ENCODE measurements at places on chromosomes 7 and 10.
A peak's percentile ranks its signal among the peaks of the same experiment; 100 is the strongest.

DNA sequence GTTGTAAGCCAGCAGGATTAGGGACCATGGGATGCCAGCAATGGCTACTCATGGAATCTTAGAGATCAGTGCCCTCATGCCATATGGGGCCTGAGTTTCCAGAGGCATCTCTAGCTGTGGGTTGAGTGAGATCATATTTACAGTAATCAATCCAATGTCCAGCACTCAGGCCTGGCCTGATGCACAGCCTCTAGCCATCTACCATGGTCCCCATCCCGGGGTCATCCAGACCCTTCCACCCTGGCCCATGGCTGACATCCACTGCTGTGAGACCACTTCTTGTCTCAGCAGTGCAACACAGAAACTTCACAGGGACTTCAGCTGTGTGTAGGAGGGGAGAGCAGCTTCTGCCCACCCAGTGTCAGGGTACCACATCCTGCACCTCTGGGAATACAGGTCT, 6.5 kb upstream of the ADCY1 start:
- DNase-seq, result no peak

DNA sequence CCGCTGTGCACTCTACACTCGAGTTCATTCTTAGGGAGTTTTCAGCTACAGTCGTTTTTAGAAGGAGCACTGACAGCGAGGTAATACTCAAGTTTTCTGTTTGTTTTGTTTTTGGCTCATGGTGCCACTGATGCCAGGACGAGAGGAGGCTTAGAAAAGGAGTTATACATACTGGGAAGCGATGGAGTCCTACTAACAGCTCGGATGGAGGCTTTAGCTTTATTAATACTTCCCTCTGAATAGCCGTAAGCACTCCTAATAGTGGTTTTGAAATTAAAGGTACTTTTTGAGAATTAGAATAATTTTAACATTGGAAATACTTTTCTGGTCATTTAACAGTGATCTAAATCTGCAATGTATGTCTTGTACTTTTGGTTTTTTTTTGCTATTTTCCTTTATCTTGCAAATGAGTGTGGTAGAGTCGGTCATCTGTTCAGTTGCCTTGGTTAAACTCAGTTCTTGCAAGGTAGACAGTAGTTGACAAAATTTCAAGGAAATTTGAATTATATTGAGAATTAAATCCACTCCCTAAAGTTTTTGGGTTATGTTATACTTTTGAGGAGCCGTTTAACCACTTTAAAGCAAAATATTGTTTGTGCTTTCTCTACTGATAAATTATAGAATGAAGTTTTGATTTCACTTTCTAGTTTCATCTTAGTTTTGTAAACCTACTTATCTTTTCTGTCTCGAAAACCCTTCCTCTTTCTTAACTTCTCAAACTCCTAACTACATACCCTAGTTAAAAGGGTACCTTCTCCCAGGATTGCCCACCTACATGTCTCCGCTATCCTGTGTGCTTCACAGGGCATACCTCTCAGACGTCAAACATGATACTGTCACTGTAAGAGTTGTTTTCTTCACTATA, 1.5 kb downstream of the HBP1 start:
- no peak for DNase-seq

- DNase-seq, result no peak
These were observed 109.9 kb upstream of the JAZF1 start for GRCh38 chr7:28290496-28290895.

DNA sequence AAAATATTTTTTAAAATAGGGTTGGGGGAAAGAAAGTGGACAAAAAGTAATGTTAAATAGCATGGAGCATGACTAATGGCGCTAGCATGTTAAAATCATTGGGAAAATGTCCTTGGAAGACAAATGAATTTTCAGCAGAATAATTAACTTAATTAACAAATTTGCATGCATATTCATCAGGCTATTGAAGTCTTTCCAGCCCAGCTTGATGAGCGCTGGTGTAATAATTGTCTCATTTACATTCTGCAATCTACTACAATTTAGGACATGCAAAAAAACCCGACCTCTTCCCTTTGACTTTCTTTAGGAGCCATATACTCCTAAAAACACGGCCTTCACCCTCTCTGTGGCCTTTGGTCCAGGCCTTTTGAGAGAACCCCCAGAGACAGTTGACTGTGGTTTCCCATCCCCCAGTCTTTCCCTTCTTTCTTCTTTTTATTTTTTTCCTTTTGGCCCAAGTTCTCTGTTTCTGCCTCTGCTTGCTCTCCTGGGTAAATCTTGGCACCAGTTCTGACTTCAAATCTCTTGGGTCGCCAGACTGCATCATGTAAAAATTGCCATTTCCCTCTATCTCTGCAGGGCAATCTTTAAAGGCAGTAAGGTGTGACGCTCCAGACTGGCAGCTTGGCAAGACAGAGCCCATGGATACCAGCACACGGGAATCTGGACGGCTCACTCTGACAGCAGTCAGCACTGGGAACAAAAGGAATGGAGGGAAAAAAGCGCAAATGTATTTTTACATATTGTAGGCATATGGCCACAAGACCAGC, 105.5 kb downstream of the NEUROD6 start:
- DNase-seq, result peak; percentile 87

- no peak for DNase-seq
These were observed 242.8 kb downstream of the KLF6 start for GRCh38 chr10:3542185-3542611.

- no peak for DNase-seq
These were observed 33.2 kb downstream of the BLVRA start for GRCh38 chr7:43791665-43792064.

DNA sequence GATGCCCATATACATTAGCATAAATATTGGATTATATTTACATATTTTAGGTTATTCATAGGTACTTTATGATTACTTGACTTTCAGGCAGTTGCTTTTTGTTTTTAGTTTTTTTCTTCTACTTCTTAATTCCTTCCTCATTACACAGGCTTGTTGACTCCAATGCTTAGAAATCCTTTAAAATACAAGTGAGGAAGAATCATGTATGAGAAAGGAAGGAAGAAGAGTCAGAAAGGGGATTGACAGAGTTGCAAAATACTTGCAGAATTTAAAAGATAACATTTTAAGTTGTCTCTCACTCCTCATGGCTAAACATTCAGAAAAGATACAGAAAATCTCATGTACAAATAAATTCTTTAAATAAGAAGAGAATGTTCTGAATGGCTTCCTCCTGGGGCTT, 61.9 kb downstream of the ATXN7L1 start:
- no peak for DNase-seq

DNA sequence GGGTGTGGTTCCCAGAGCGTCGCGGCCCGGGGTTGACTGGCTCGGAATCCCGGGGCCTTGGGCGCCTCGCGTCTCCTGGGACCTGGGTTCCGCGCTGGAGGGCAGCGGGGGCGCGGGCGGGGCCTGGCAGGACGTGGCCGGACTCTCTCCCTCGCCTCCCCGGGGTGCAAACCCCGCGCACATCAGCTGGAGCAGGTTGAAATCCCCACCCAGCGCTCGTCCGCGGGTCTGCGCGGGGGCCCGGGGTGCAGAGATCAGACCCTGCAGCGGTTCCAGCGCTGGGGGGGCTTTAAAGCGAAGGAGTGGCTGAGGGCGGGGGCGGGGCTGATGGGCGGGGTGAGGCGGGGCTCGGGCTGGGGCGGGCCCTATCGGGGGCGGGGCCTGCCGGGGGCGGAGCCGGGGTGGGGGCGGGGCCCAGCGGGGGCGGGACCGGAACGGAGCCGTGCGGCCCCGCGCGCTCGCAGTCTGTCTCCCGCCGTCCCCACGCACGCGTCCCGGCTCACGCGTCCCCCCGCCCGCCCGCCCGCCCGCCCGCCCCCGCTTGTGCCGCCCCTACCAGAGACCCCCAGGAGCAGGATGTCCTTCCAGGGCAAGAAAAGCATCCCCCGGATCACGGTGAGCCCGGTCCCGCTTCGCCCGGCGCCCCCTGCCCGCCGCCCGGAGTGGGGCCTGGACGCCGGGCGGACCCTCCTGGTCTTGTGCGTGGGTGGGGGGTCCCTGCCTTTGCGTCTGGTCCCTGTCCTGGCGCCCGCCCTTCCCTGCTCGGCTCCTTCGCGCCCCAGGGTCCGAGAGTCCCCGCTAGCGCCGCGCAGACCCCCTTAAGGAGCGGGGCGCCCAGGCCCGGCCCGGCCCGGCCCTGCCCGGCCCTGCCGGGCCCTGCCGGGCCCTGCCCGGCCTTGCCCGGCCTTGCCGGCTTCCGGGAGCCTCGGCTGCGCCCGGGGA, at the start of gene DPYSL4:
TSS of gene DPYSL4 (plus strand) at position 461 of the 942 bp plus-strand sequence. CDS start at position 577, 116 bp downstream.
- no peak for DNase-seq

GRCh38 chr10:4725917-4726606, 99.9 kb upstream of the AKR1E2 start:
- no peak for DNase-seq

- no peak for DNase-seq
These were observed 94.3 kb downstream of the USP6NL start for GRCh38 chr10:11517150-11517549.

- DNase-seq, result no peak
These were observed 860 bp downstream of the EXOC6 start for GRCh38 chr10:92849234-92849525.

DNA sequence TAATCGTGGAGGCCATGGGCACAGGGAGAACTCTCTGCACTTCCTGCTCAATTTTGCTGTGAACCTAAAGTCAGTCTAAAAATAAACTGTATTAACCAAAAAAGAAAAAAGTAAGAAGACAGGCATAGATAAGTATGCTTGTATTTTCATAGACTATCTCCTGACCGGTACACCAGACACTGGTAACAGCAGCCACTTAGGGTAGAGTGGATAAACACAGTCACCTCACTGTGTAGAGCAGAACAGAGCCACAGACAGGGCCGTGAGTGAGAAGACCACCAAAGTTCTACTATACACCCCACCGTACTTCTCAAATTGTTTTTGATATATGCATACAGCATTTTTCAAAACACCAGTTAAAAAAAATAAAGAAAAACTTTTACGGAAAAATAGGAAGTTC, 25.0 kb downstream of the NUDCD3 start:
- DNase-seq, result no peak

- no peak for DNase-seq
These were observed 488.3 kb upstream of the ADARB2 start for GRCh38 chr10:2225609-2226008.

DNA sequence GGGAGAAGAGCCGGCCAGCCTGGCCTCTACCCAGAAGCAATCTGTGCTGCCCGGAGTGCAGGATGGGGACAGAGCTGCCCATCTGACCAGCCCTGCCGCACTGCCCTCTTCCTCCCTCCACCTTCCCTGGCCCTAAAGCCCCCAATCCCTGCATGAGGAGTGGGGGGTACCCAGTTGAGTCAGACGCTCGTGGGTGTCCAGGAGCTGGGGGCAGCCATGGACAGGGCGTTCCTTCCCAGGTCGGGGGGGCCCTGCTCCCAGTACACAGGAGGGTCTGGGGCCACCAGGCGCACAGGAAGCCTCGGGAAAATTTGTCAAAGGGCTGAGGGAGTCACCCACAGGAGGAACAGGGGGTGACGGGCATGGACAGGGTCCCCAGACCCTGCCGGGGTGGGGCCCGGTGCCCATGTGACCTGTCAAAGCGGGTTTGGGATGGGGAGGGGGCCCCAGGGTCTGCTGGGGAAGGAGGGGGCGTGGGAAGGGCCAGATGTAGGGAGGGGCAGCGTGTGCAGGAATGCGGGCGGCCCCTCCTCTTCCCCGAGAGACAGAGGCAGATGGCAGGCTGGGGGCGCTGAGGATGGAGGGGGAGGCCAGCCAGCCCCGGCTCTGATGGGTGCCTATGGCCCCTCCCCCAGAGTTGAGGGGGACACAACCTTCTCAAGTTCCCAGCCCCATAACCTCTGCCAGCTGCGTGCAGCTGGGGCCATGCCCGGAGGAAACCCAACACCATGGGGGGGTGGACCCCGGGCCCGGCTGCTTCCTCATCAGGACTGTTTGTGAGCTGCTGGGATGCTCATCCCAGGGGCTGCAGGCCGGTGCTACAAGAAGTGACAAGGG, 21.5 kb upstream of the GRIFIN start:
- DNase-seq, result peak; percentile 71

- no peak for DNase-seq
These were observed 215.5 kb downstream of the PCDH15 start for GRCh38 chr10:54585572-54585971.

DNA sequence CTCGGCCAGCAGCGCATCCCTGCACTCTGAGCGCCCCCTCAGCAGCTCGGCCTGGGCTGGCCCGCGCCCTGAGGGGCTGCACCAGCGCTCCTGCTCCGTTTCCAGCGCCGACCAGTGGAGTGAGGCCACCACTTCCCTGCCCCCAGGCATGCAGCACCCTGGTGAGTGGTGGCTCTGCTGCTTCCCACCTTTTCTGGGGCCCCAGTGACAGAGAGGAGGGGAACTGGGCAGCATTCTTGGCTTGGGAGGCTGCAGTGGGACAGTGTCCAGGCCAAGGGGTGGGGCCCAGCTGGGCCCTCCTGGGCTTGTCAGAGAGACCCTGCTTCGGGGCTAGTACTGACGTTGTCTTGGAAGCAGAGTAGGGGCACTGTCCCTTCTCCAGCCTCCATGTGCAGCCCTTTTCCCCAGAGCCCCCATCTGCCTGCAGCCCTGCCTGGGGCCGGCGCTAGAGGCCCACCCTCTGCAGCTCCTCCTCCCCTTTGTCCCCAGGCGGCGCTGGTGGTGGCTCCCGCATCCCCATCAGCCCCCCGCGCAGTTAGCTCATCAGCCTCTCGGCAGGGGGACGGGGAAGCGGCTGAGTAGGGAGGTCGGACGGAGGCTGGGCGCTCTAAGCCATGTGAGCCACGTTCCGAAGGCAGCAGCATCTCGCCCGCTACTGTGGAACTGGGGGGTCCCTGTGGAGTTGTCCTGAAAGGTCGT, 29.2 kb downstream of the GBX1 start:
- DNase-seq, result no peak

- DNase-seq, result no peak
These were observed 22.7 kb downstream of the HECW1 start for GRCh38 chr7:43135129-43135528.

GRCh38 chr7:137882806-137883205, 36.0 kb upstream of the DGKI start:
- no peak for DNase-seq

DNA sequence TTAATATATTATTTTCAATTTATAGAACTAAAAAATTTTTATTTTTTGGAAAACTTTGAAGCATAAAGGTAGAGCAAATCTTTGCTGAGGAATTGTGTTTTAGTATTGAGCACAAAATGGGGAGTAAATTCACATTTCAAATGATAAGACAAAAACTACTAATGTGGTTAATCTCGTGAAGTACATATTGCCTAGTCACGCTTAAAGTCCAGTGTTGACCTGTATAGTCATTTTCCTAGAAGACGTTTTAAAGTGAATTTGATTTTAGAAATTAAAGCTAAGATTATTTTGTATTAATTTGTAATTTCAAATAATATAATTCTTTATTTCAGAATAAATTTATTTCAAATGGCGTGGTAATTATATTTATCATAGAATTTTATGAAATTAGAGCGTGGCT, 57.2 kb upstream of the MSRB2 start:
- no peak for DNase-seq

- DNase-seq, result no peak
These were observed 7.2 kb downstream of the HOXA13 start for GRCh38 chr7:27192546-27193334.

- DNase-seq, result no peak
These were observed 711 bp upstream of the CDHR3 start for GRCh38 chr7:105962353-105962752.

Measured in NCI-H2171 (cell line).